Activated T-helper 2 cell treated with anti-CD3 and anti-CD28 coated beads, Interferon-gamma antibody, Interleukin-2, Interleukin-4, amounts not matched to agents 10 μg/mL and 5 μg/mL and 100 μg/mL, durations not matched to agents 14 hours and 24 hours and 36 hours (primary cell): ENCODE measurements at places on chromosomes 16 and 17.

GRCh38 chr16:90040152-90041023, 21.1 kb upstream of the DBNDD1 start:
- no peak for DNase-seq
- no peak overlapping the region for H3K4me3 ChIP-seq
- no peaks in the 10 kb centered on the region for H3K27me3 ChIP-seq
- H3K4me1 ChIP-seq, result no peaks in the 10 kb centered on the region

GRCh38 chr17:31318851-31319661, 2.4 kb downstream of the EVI2A start:
- H3K4me3 ChIP-seq, result peak overlapping the region; percentile 77
- H3K4me1 ChIP-seq, result peaks cover 51% of the 10 kb centered on the region
- no peaks in the 10 kb centered on the region for H3K27me3 ChIP-seq
- DNase-seq, result no peak
- peaks cover 40% of the 10 kb centered on the region for H3K36me3 ChIP-seq

DNA sequence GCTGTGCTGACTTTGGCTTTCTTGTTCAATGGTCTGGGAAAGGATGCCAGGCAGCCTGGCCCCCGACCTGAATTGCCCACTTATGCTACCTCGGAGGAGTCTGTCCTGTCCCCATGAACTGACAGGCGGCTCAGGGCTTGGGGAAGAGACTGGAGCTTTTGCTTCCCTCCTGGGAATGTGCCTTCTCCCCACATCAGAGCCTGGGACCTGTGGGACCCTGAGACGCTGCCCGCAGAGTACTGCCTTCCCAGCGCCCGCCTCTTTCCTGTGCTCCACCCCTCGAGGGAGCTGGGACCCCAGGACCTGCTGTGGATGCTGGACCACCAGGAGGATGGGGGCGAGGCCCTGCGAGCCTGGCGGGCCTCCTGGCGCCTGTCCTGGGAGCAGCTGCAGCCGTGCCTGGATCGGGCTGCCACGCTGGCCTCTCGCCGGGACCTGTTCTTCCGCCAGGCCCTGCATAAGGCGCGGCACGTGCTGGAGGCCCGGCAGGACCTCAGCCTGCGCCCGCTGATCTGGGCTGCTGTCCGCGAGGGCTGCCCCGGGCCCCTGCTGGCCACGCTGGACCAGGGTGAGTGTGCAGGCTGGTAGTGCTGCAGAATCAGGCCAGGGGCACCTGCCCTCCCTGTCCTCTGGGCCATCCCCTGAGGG, 18.5 kb downstream of the FCSK start:
- DNase-seq, result no peak
- peaks cover 17% of the 10 kb centered on the region for H3K36me3 ChIP-seq
- no peak overlapping the region for H3K27ac ChIP-seq
- peaks cover 17% of the 10 kb centered on the region for H3K4me1 ChIP-seq
- no peak overlapping the region for H3K4me3 ChIP-seq
- H3K27me3 ChIP-seq, result no peaks in the 10 kb centered on the region

- no peak overlapping the region for H3K27ac ChIP-seq
- H3K36me3 ChIP-seq, result no peaks in the 10 kb centered on the region
- H3K4me3 ChIP-seq, result no peak overlapping the region
- H3K27me3 ChIP-seq, result no peaks in the 10 kb centered on the region
Observed at GRCh38 chr17:77323413-77324171, 182.8 kb downstream of the SEC14L1 start.

- peaks cover 21% of the 10 kb centered on the region for H3K4me1 ChIP-seq
- H3K4me3 ChIP-seq, result no peak overlapping the region
- H3K36me3 ChIP-seq, result no peaks in the 10 kb centered on the region
- H3K27ac ChIP-seq, result no peak overlapping the region
- DNase-seq, result no peak
Observed at GRCh38 chr17:72587156-72587555, 466.3 kb downstream of the SOX9 start.

- H3K27me3 ChIP-seq, result no peaks in the 10 kb centered on the region
- H3K36me3 ChIP-seq, result no peaks in the 10 kb centered on the region
- DNase-seq, result no peak
- no peak overlapping the region for H3K4me3 ChIP-seq
Observed at GRCh38 chr17:67682196-67682595, 35.5 kb upstream of the NOL11 start.
